ENCODE measurements at places on chromosomes 7 and 10.

DNA sequence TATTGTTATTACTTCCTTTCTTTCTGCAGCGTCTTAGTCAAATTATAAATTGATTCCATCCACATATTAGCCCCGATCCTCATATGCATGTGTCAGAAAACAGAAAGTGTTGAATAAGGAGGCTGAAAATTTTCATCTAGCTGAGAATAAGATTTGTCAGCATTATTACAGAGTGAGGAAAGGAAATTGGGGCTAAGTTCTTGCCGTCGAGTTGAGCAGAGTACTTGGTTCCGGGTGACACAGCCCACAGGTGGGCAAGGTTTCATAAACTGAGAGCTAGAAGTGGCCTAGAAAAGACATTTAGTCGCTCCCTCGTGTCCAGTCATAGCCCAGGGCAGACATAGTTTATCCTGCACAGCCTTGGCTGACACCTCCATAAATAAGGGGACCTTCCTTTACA, 461.7 kb upstream of the GALNT17 start:
- no peak for DNase-seq

- no peak for DNase-seq
These were observed 30.8 kb downstream of the PRLHR start for GRCh38 chr10:118564652-118565051.

DNA sequence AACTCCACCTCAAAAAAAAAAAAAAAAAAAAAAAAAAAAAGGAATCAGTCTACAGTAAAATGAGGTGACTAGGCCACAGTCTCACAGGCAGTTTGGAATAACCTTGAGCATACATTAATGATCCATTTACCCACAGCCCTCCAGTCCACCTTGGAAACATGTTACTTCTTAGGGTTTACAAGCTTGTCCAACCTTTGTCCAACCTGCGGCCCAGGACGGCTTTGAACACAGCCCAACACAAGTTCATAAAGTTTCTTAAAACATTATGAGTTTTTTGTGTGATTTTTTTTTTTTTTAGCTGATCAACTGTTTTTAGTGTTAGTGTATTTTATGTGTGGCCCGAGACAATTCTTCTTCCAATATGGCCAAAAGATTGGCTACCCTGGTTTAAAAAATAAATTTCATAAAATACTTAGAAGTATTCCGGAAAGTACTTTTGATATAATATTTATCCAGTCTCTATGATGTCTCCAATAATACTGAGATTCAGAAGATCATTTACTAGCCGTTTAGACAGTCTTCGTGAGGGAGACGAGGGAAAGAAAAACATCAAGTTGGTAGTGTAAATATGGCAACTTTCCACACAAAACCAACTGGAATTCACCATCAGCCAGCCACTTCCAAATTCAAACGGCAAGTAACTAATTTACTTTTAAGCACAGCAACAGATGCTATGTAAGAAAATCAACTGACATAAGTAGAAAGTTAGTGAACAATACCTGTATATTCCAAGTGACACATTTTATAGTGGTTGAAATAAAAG, 9.9 kb downstream of the BAZ1B start:
- no peak for DNase-seq

- no peak for DNase-seq
These were observed 744 bp upstream of the EBF3 start for GRCh38 chr10:129964611-129965424.

DNA sequence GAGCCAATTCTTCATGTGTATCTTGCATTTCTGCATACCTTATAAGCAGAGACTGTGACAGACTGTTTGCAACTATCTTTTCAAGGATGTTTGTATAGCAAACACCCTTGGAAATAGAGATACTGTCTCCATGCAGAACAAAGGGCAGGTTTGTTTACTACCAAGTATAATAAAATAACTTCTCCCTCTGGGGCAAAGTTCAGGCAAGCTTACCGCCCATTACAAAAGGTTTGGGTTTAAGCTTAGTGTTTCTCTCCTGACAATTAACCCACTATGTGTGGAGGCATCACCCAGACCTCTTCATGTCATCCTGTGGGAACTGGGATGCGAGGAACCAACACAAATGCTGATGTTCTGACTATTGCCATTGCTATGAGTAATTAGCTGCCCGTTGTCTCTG, 479.1 kb upstream of the ZMIZ1 start:
- no peak for DNase-seq

GRCh38 chr7:151312831-151313809, 28.5 kb upstream of the NUB1 start:
- DNase-seq, result no peak

DNA sequence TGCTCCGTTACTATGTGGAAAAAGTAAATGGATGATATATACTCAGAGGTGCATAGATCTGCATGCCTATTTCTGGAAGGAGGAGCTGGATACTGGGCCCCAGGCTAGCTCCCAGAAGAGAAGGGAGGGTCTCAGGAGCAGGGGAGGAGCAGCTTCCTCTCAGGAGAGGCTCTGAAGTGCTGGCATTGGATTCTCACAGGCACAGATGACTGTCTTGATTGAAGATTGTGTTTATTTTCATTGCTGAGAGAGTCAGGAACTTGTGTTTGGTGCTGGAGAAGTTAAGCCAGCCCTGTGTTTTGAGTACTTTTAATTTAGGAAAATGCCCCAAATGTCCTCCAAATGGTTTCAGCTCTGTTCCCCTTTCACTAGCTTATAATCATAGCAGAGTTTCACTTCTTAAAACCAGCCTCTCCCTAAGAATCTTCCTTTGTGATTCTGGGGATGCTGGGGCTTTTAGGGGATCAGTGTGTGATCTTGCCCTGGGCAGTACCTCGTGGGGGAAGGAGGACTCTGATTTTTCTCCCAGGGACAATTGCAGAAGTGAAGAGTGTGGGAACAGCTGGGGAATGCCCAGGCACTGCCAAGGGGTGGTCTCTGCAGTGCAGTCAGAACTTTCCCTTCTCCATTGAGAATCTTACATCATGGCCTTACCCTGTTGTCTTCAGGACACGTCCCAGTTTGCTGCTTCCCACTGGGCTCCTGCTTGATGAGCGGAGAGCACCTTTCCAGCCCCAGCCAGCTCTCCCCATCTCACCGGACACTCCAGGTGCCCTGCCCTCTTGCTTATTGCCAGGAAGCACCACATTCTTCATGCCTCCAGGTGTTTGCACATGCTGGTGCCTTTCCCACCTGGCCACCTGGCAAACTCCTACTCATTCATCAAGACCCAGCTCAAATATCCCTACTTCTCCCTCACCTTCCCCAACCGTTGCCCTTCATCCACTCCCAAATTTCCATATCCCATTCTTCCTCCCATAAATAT, 102.8 kb downstream of the ARHGAP22 start:
- no peak for DNase-seq

DNA sequence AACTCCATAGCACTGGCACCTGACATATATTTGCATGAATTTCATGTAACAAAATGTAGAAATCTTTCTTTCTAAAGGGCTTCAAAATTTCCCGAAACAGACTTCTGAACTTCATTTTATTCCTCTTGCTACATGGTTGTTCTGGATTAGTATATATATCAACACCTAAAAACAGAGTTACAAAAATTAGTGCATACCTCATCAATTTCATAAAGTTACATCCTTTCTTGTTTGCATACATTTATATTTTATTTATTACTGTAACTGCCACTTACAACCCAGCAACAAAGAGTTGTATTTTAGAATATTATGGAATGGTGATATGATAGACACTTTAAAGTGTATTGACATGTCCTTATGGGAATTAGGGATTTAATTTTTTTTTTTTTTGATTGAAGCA, 2.0 kb upstream of the ITGB8 start:
- no peak for DNase-seq

GRCh38 chr10:77582710-77583115, 54.9 kb downstream of the KCNMA1 start:
- no peak for DNase-seq

- no peak for DNase-seq
These were observed 9.1 kb downstream of the VIM start for GRCh38 chr10:17237149-17237527.

DNA sequence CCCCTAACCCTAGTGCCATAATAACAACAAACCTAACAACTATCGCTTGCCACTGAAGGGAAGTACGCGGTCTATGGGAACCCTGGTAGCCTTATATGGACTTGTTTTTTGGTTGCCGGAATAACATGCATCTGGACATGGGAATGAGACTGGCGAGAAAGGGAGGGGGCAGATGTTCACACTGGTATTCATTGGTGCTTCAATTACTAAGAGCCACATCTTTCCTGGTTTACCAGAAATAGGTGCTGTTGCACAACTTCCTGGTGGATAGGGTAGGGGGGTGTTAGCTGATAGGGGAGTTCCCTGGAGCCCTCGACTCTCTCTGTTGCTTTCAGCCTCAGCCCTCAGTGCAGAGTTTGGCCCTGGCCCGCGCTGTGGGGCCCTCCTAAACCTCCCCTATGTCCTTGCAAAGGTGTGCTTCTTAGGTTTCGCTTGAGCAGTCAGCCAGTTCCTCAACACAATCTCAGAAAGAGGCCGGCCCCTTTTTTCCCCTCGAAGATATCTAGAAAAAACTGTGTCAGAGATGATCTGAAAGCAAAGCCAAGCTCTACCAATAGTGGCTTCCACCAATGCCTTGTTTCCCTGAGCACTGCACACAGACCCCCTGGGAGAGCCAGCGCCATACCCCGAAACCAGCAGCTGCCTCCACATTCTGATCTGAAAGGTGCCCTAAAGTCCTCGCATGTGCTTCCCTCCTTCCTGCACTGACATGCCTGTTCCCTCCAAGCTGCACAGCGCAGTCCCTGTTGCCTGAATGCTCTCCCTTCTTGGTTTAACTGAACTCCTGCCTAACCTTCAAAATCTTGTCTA, 13.5 kb downstream of the TBXAS1 start:
- no peak for DNase-seq

- no peak for DNase-seq
These were observed 152.3 kb upstream of the SHH start for GRCh38 chr7:155964543-155964942.

DNA sequence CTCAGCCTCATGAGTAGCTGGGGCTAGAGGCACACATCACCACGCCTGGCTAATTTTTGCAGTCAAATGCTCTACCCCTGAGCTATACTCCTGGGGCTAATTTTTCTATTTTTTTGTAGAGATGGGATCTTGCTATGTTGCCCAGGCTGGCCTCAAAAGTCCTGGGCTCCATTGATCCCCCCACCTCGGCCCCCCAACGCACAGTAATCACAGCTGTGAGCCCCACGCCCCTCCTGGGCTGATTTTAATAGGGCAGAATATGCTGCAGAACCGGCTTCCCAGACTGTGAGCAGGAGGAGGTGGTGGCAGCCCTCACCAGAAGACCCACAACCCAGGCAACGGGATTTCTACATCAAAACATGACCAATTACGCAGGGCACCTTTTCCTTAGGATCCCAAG, 15.2 kb downstream of the BRAT1 start:
- DNase-seq, result no peak

GRCh38 chr7:131299074-131299473, 28.6 kb upstream of the MKLN1 start:
- no peak for DNase-seq

- DNase-seq, result no peak
These were observed 4.5 kb downstream of the GRK5 start for GRCh38 chr10:119211625-119212441.

GRCh38 chr10:15620337-15620736, 99.4 kb downstream of the ITGA8 start:
- DNase-seq, result no peak

DNA sequence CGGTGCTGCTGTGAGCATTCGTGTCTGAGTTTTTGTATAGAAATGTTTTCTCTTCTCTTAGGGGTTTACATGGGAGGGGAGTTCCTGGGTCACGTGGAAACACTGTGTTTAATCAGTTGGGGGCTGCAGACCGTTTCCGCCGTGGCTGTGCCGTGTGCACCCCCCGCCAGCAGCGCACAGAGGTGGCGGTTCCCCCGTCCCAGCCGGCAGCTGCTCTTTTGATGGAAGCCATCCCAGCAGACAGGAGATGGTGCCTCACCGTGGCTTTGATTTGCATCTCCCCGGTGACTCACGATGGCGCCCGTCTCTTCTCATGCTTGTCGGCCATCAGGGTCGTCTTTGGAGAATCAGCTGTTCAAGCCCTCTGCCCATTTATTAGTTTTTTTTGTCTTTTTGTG, 34.9 kb upstream of the FOXL3 start:
- no peak for DNase-seq

- no peak for DNase-seq
These were observed 554.0 kb downstream of the ARL4A start for GRCh38 chr7:13241416-13241815.

DNA sequence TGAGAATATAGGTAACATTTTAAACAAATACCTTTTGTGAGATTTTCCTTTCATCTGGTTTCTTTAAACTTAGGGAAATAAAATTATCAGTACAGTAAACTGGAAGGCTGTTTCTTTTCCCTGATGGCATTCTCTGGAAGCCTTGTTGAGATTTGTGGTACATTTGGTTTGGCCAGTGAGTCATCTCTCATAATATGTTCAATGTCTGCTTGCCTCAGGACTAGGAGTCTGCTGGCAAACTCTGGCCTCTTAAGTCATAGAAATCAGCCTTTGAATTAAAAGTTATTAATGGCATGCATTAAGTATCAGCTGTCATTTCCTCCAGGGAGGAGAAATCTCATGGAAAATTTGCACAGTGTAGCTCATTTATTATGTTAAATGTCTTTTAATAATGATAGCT, 316.6 kb upstream of the KIAA1217 start:
- no peak for DNase-seq

DNA sequence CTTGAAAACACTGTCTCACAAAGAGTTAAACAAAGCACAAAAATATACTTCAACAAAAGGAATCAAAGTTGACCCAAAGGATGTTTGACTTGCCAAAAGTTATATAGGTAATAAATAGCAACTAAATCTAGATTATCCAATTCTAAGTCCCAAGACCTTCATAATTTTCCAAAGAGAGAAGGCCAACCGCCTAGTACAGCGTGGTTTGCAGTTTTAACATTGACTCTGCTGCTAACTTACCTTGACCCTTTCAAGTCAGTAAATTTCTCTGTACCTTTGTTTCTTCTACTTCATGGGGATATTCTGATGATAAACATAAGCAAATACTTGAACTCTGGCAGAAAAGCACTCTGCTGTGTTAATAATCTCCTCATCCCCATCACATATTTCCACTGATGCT, 1.9 kb upstream of the GPR22 start:
- DNase-seq, result no peak

GRCh38 chr7:74271742-74272141, 17.5 kb upstream of the CLIP2 start:
- no peak for DNase-seq

GRCh38 chr10:43420369-43421200, 11.6 kb upstream of the HNRNPF start:
- peak; percentile 81 for DNase-seq

DNA sequence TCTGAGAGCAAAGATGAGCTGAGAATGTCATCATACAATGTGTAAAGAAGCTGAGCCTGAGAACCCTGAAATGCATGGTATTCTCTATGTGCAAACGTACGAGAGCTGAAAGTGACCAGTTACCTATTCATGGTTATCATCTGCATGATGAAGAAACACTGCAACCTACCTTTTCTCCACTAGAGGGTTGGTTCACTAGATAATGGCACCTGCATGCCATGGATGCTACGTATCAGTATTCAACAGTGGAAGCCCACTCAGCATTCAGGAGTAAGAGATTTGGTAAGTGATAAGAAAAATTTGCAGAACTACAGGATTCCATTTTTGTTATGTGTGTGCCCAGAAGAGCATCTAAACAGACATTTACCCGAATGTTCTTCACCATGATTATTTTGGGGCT, 145.4 kb downstream of the PTPRN2 start:
- DNase-seq, result no peak

Measured in midbrain (tissue), 1 donor.